T follicular helper cell (primary cell): ENCODE measurements at places on chromosomes 6 and 20.
A peak's percentile ranks its signal among the peaks of the same experiment; 100 is the strongest.

DNA sequence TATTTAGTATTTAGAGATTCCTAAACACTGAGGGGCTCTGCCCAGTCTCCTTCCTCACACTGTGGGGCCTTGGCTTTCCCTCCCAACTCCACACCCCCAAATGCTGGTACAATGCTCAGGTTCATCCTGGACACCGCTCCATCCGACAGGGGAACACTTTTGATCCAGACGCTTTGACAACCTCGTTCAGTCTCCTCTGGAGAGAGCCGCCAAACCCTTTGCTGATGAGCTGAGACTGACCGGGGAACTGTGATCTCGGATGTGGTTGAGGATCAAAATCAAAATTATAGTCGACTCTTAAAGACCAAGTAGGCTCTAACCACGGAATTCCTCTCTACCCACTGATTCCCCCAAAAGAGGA is 38.8 kb upstream of the HLA-E start:
- DNase-seq = no peak

DNA sequence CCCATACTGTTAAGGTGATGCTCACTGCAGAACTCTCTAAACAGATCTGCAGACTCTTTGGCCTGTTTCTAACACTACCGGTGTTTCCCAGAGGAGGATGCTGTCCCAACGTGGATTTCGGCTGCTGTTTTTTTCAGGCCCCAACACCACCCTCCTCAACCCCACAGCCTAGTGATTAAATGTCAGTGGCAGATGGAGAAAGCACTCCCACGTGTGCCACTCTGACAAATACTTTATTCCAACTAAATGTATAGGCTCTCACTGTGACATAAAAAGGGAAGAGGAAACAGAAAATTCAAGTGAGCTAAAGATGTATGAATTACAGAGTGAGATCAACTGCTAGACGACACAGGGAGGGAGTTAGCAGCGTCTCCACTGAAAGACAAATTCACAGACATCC is 3.6 kb downstream of the TBC1D20 start:
- no peak for DNase-seq

DNA sequence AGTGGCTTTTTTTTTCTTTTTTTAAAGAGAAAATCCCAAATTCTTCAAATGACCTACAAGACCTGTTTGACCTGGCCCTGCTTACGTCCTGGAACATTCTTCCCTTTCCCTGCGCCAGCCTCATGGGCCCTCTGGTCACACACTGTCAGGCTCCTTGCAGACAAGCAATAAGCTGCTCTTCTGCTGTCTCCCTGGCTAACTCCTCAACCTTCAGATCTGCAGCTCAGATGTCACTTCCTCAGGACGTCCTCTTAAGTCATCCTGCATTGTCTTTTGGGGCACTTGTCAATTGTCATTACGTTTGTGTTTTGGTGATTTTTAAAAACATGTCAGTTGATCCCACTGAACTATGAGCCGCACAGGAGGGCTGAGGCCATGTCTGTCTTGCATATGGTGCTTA is 28.9 kb upstream of the SLC35D3 start:
- DNase-seq = no peak

DNA sequence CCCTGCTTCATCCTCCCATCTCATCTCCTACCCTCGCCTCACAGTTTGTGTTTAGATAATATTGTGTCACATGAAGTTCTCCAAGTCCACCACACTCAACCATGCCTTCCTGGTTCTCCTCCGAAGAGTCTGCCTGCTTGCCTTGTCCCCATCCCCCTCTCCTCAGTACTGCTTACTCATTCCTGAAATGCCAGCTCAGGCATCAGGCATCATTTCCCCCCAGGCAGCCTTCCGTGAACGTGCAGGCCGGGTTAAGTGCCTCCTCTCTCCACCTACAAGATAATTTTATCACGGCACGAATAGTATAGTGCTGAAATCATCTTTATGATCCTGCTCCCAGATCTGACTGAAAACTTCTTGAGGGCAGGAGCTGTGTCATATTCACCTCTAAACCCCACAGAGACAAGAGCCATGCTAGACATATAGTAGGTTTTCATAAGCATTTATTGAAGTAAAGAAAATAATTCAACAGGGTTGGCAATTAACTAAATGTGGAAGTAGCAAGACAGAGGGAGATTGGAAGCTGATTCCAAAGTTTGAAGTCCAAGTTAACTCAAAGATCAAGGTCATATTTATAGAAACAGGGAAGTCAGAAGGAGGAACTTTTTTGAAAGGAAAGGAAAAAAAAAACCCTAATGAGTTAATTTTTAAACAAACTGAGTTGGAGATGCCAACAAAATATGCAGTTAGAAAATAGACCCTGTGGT is 48.7 kb upstream of the BMP2 start:
- no peak for DNase-seq

DNA sequence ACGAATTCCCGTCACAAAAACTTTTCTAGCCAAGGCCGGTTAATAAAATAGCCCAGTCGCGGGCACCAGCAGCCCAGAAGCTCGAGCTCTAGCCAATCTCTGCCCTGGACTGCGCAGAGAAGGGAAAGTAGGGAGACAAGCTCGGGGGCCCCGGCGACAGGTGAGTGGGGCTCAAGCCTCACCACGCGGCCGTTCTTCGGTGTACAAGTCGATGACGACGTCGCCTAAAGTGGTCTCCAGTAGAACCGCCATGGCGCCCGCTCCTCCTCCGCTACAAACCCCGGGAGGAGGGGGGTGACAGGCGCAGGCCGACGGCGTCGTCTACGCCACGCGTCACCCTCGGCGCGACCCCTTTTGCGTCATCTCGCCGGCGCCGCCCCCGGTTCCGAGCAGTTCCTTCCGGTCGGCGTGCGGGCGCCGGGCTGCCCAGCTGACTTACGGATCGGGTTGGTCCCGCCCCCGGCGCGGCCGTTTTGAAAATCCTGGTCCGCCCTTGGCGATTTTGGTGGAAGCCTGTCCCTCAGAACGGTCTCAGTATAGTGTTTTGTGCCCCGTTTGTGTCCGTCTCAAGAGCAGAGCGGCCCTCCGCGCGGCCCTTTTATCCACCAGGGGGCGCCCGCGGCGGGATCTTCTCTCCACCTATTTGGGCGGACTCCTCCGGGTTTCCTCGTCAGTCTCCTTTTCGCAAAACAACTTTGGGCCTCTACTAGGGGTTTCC is at the start of gene PPIL4:
Gene PPIL4, minus strand, starts transcription at position 290 of the 718 bp plus-strand sequence. Its CDS starts 38 bp downstream, at position 252.
- peak; percentile 95 for DNase-seq

- no peak for DNase-seq
Observed at GRCh38 chr6:21133901-21134300, 459.6 kb upstream of the SOX4 start.

DNA sequence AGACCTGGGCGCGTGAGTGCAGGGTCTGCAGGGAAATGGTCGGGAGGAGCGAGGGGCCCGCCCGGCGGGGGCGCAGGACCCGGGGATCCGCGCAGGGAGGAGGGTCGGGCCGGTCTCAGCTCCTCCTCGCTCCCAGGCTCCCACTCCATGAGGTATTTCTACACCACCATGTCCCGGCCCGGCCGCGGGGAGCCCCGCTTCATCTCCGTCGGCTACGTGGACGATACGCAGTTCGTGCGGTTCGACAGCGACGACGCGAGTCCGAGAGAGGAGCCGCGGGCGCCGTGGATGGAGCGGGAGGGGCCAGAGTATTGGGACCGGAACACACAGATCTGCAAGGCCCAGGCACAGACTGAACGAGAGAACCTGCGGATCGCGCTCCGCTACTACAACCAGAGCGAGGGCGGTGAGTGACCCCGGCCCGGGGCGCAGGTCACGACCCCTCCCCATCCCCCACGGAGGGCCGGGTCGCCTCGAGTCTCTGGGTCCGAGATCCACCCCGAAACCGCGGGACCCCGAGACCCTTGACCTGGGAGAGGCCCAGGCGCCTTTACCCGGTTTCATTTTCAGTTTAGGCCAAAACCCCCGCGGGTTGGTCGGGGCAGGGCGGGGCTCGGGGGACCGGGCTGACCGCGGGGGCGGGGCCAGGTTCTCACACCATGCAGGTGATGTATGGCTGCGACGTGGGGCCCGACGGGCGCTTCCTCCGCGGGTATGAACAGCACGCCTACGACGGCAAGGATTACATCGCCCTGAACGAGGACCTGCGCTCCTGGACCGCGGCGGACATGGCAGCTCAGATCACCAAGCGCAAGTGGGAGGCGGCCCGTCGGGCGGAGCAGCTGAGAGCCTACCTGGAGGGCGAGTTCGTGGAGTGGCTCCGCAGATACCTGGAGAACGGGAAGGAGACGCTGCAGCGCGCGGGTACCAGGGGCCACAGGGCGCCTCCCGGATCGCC is 54.2 kb upstream of the HLA-A start:
- peak; percentile 75 for DNase-seq

DNA sequence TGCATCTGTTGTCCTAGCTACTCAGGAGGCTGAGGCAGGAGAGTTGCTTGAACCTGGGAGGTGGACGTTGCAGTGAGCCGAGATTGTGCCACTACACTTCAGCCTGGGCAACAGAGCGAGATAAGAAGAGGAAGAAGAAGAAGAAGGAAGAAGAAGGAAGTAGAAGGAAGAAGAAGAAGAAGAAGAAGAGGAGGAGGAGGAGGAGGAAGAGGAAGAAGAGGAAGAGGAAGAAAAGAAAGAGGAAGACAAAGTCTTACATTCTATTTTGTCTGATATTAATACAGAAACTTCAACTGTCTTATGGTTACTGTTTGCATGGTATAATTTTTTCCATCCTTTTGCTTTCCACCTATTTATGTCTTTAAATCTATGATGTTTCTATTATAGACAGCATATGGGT is 7.2 kb upstream of the NELFCD start:
- DNase-seq = no peak

GRCh38 chr20:51562332-51563173 is 20.0 kb upstream of the NFATC2 start:
- no peak for DNase-seq

- DNase-seq = no peak
Observed at GRCh38 chr6:26197636-26197932, 110.4 kb downstream of the HFE start.

DNA sequence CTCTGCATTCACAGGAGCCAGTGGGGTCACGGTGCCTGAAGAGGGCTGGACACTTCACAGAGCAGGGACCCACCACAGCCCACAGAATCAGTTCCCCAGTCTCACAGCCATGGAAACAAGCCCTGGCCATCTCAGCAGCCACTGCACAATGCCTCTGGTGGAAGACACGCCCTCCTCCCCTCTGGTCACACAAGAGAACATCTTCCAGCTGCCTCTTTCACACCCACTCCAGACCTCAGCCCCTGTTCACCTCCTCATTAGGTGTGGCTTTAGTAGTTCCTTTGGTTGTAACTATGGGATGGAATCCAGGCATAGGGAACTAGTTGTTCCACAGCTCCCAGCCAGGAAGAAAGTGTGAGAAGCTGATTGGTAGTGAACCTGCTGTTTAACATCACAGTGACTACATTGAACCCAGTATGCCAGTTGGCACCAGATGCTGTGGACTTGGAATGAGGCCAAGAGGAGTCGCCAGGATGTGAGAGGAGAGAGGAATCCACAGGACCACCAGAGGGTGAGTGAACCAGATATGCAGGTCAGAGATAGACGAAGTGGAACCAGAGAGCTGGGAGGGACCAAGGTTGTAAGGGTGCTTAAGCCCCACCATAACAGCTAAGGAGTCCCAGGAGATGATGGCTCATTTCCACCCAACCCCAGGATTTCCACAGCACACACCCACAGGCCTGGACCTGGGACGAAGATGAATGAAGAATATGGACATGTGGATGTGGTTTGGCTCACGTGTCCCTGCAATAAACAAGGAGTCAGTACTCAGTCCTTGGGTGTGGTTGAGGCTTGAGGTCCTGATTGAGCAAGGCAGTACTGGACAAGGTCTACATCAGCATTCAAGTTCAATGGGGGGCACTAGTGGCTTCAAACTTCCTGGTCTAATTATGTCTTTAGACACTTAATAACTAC is 8.8 kb upstream of the BTN3A3 start:
- no peak for DNase-seq

GRCh38 chr6:96542702-96543101 is 20.2 kb upstream of the FHL5 start:
- DNase-seq = no peak

DNA sequence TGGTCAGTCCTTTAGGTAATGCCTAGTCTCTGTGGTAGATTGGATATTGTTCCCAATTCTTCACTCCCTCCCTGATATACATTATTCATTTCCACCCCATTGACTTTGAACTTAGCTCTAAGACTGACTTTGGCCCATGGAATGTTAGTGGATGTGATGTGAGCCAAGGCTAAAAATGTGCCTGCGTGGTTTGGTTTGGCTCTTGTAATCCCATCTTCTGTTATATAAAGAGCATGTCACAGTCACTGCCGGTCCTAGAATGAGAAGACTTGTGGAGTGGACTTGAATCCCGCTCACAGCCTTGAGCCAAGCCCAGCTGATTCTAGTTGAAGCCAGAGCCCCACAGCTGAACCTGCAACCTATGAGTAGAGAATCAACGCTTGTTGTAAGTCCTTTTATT is 23.6 kb upstream of the DNAAF9 start:
- no peak for DNase-seq

DNA sequence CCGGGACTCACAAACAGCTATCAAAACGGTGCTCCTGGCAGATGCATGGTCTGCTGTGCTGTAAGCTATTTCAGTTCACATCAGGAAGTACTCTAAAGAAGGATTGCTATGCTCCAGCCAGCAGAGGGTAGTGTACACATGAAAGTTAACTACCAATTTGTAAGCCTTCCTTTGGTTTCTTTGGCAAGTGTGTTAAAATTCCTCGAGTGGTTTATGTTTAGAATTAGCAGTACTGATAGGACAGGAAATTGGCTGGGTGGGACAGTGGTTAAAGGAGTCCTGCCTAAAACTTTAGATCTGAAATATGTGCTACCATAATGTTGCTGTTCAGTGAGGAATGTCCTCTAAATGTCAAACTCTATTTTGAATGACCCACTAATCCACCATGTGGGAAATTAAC is 47.4 kb downstream of the TRMT11 start:
- DNase-seq = no peak

- peak; percentile 21 for DNase-seq
Observed at GRCh38 chr20:38842558-38842981, 37.1 kb downstream of the PPP1R16B start.
